Inflammatory macrophage treated with lipopolysaccharide for 1 hour (primary cell): ENCODE measurements at places on chromosomes 13 and 19.

DNA sequence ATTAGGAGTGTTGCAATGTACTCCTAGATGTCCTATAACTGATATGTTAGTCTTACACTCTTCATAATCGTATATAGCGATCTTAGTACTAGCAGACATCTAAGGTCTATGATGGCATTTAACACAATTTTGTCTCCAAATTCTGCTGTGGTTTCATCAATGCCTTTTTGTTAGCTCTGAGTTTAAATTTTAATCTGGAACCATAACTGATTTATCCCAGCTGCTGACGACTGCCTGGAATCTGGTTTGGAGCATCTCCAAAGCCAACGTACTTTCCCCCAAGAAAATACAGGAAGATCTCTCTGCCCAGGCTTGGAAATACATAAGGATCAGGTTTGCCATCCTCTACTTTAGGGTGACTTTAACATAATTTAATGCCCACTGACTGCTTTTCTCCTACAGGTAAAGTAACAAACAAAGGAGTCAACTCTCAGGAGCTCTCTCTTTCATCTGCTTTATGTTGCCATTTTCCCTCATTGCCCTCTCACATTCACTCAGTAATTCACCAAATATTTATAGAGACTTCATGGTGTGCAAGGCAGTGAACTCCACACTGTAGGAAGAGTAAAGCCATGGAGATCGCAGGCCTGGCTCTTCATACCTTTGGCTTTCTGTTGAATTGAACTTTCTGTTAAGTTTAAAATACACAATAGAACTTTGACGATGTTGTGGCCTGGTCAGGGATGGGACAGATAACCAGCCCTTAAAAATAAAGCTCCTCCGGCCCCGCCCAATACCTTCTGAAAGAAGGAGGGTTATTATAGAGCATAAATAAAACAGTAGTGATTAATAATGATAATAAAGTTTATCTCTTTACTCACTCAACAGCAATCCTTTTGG is 23.3 kb upstream of the SPART start:
- DNase-seq = no peak

DNA sequence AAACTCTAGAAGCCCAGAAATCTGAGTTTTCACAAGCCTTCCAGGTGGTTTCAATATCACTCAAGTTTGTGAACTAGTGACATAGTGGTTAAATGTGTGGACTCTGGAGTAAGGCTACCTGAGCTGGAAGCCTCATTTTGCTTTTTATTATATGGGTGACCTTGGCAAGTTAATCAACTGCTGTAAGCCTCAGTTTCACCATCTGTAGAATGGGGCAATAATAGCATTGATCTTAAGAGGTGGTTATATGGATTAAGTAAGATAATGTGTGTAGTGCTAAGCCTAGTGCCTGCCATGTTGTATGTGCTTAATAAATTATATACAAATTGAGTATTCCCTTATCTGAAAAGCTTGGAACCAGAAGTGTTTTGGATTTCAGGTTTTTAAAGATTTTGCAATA is 65.5 kb upstream of the SIAH3 start:
- DNase-seq = no peak

DNA sequence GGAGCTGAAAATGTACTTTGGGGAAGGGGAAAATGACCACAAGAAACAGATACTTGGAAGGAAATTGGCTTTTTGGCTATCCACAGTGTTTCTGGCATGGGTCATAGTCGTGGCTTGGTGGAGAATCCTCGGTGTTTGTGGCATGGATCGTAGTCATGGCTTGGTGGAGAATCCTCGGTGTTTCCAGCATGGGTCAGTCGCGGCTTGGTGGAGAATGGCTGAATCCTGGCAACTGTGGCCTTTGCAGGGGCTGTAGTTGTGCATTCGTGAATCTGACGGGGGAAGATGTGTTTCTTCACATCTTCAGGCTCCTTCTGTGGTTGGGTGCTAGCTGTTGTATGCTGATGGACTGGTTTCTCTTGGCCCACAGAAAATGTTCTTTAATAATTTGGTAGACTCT is 61.7 kb upstream of the MCF2L start:
- DNase-seq = no peak

DNA sequence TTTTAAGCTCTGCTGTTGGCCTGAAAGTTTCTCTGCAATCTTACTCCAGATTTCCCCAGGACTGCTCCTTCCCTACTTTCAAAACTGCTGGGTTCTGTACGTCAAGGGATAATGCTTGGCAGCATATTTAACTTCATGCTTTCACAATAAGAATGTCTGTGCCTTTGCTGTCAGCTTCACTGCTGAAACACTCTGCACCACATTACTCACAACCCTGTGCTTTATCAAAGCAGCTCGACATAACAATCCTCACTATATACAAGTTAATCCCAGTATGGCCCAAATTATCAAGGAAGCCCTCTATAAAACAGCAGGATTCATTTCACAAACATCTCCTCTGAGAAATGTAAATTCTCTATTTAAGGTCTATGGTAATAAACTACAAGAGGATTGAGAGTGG is 17.5 kb downstream of the LATS2 start:
- DNase-seq = no peak

GRCh38 chr13:84294576-84294975 is 412.3 kb upstream of the SLITRK1 start:
- no peak for DNase-seq

DNA sequence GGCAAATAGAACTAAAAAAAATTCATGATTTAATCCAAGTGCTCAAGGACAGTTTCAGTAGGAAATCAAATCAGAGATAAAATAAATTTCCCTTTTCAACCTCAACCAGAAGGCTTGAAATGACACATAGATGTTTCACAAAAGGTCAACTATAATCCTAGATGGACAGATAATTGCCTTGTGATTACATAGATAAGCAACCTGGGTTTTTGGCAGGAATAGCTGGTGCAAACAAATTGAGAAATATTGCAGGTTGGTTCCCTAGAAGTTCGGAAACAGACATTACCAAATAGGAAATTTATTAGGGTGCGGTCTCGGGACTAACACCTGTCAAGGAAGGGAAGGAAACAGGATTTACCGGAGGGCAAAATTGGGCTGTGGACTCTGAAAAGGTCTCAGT is 497.5 kb downstream of the COG6 start:
- no peak for DNase-seq

- DNase-seq = no peak
Observed at GRCh38 chr13:98216135-98216565, 39.1 kb upstream of the RNF113B start.

DNA sequence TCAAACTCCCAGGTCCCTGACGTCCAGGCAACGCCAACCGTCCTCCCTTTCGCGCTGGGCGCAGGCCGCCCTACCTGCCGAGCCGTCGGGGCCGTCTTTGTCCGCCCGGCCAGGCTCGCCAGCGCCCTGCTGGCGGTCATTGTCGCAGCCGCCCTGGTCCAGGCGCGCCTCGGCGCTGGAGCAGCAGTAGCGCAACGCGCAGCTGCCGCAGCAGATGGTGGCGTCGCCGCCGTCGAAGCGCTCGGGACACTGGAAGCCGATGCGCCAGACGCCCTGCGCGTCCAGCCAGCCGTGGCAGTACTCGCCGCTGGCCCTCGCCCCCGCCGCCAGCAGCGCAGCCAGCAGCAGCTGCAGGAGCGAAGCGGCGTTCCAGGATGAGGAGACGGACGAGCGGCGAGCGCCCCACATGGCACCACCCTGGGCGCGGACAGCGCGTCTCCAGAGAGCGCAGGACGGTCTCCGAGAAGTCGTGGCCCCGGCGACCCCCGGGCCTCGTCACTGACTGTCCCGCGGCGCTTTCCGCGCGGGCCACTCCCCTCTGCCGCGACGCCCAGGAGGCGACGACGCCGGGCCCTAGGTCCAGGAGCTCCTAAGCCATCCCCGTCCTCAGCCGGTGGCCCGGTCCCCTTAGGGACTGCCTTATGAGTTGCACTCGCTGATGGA is 1.1 kb downstream of the SHISA2 start:
- no peak for DNase-seq

DNA sequence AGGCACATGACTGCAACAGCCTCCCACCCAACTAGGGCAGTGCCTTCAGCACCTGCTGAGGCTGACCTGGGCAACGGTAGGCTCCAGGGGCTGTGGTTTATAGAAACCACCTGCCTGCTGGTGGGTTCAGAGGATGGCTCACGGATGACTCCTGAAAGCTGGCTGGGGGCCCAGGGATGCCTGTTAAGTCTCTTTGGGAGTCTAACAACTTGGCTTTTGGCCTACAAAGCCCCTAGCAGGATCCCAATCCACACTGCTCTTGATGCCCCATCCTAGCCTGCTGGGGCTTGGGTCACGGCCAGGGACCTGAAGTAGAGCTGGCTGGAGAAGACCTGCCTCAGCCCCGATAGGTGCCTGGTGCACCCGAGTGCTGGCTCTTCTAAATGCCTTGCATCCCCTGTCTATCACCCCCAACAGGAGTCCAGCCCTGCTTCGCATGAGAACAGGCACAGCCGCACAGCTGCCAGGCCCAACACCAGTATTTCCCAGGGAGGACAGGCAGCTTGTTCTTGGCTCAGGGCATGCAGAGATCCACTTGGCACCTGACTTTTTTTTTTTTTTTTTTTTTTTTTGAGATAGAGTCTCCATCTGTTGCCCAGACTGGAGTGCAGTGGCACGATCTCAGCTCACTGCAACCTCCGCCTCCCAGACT is 9.1 kb upstream of the EPHX3 start:
- no peak for DNase-seq

GRCh38 chr13:93848247-93848646 is 621.6 kb downstream of the GPC6 start:
- no peak for DNase-seq

- DNase-seq = no peak
Observed at GRCh38 chr13:101576455-101576854, 124.0 kb downstream of the ITGBL1 start.

- DNase-seq = no peak
Observed at GRCh38 chr19:5593343-5594255, 25.8 kb upstream of the TINCR start.
